ENCODE measurements at places on chromosomes 16 and 17.

- no peak for DNase-seq
These were observed 20.7 kb upstream of the C16orf78 start for GRCh38 chr16:49352892-49353291.

GRCh38 chr16:38941-39892 lies 14.2 kb downstream of the POLR3K start:
- DNase-seq = no peak

DNA sequence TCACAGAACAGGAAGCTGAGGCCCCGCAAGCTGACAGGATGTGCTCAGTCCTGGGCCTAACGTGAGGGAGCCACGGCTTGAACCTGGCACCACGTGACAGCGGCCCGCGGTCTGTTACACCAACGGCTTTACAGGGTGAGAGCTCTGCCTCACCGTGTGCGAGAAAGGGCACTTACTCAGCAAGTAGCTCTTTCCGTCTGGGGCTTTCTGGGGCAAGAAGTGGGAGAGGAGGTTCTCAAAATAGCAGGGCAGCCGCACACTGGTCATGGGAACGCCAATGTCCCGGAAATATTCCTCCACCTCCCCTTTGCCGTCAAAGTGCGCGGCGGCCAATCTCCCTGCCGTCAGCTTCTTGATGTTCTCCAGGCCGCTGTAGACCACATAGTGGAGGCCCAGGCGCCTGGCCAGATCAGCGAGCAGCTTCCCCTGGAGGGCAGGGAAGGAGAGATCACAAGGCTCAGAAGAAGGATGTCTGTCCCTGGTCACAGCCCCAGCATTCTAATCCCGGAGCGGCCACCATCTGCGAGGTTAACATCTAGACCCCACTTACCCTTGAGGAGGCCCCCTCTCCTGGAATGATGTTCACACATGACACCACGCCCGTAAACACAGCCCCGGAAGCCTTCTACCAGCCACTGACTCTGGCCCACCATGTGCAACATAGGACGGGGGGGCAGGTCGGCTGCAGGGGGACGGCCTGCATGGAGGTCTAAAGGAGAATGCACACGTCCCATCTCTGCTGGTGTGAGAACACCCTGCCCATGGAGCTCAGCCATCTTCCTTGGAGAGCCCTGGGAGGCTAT lies 8.2 kb downstream of the NMRAL1 start:
- no peak for DNase-seq

- DNase-seq = peak; percentile 93
These were observed 756 bp downstream of the TAX1BP3 start for GRCh38 chr17:3667366-3668278.

DNA sequence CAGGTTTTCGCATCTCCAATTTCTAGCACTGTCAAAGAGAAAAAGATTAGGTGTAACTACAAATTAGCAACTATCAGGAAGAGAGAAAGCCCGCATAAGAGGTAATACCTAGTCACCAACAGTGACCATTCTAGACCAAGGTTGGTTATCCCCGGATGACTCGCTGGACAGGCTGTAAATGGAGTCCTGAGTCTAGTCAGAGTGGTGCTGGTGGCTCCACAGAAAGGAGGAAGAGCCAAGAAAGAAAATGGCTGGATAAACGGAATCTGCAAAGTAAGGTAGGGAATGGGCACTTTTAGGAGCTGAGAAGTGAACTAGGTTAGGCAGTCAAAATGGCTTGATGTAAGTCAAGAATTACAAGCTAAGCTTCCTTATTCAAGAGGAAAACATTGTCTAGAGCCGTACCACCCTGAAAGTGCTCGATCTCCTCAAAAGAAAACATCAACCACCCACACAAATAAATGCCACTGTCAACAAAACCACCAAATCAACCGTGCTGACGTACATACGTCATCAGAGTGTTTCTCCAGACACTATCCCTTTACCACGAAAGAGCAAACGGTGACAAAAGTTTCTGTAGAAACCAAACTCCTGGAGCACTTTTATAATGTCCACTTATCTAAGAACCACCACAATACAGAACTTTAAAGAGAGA lies 2.2 kb downstream of the GSPT1 start:
- no peak for DNase-seq

DNA sequence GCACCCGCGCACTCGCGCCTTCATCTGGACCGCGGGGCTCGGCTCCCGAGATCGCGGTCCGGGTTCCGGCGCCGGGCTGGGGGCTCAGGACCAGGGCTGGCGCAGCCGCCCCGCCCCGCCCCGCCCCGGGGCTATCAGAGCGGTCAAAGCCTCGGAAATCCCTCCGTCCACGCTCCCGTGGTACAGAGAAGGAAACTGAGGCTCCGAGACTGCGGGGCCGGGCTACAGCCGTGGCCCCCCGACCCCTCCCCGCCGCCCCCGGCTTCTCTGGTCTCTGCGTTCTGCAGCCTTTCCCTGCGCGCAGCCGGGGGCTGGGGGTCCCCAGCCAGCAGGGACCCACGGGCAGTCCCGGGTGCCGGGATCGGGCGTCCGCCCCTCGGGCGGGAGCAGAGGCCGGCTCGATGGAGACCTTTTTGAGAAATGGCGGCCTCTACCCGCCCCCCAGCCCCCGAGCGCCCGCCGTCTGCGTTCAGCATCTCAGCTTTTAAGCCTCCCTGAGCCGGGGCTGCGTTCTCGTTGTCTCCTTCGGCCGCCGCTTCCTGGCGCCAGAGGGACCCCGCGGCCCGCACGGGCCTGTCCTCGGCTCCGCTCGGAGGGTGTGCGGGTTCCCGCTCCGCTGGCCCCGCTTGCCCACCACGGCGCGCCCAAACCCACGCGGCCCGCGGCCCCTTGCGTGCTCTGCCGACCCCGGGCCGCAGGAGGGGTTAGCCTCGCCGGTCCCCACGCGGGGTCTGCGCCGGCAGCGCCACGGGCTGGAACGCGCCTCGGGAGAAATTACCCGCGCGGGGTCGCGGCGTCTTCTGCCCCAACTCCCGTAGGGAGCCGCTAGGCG lies 1.5 kb upstream of the NPTX1 start:
- DNase-seq = no peak

GRCh38 chr16:88966986-88967829 lies 9.8 kb downstream of the CBFA2T3 start:
- no peak for DNase-seq

GRCh38 chr17:3921502-3922319 lies 5.4 kb upstream of the P2RX1 start:
- no peak for DNase-seq

- DNase-seq = peak; percentile 87
These were observed 9.0 kb downstream of the VPS9D1 start for GRCh38 chr16:89711601-89712273.

GRCh38 chr17:27456681-27457359 lies 572 bp downstream of the KSR1 start:
- no peak for DNase-seq

DNA sequence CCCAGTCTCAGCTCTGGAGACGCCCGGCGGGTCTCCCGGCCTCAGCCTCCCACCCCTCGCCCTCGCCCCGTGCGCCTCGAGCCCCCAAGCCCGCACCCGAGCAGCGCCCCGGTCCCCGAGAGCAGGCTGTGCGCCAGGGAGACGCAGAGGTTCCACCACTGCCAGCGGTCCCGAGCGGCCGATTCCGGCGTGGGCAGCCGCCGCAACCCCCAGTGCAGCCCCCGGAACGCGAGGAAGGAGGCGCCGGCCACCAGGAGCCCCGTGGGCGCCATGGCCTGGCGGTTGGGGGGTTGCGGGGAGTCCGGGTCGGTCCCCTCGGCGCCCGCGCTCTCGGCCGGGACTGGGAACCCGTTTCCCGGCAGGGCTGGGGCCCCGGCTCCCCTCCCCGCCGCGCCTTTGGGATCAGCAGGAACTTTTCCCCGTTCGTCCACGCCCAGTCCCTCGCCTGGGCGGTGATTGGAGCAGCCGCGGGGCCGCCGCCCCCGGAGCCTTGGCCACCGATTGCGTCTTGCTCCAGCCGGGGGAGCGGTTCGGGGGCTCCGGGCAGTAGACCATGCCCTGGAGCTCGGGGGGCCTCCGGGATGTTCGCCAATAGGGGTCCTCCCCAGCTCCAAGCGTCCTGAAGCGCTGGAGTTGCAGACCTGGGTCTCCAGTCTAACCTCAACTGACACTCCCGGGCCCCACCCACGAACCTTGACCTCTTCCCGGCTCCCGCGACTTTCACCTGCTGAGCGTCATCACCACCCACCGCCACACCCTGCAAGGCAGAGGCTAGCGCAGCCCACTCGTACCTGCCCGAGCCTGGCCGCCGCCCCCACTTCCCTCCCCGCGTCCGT lies at the start of gene TLCD2:
TSS of gene TLCD2 (minus strand) at position 407 of the 836 bp plus-strand sequence. CDS start at position 272, 135 bp downstream.
- DNase-seq = peak; percentile 79

DNA sequence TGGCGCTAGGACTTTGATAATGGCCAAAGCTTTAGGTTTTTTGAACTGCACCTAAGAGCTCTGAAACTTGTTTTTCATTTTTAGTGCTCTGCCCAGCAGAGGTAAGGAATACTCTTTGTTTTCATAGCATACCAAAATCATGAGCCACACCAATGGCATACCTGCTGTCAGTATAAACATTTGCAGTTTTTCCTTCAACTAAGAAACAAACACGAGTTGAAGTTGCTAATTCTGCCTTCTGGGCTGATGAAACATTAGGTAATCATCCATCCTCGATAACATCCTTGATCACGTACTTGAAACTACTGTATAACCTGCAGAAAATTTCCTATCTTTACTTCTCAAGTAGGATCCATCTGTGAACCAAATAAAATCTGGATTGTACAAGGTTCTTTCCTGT lies 20.6 kb upstream of the B4GALNT2 start:
- DNase-seq = no peak

DNA sequence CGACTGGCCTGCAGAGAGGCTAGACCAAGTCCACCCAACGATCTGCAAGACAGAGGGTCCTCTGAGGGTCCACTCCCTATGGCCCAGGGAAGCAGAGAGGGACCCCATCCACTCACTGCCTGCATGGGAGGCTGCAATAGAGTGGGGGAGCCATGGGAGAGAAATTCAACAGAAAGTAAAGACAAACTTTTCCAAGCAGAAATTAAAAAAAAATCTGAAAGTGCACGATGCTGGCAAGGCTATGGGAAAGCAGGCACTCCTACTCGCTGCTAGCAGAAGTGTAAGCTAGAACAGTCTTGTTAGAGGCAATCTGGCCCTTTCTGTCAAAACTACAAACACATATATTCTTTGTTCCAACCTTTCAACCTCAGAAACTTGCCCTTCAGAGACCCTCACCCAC lies 85.4 kb downstream of the GAS7 start:
- DNase-seq = no peak

GRCh38 chr16:4859900-4860255 lies 12.6 kb downstream of the UBN1 start:
- DNase-seq = no peak

DNA sequence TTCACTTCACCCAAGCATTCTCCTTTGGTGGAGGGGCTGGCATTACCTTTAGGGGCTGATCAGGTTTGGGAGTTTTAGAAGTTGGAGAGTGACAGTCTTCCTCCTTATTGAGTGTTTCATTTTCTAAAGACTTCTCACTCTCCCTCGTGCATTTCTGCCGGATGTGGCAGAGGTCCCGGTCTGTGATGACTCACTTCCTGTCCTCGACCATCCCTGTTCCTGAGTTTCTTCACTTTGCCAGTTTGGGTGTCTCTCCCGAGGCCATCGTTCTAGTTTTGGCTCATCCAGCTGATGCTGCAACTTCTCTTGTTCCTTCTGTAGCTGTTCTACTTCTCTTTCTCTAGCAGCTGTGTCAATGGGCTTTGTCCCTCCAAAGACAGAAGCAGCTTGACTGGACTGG lies 104.3 kb downstream of the PHKB start:
- DNase-seq = no peak

DNA sequence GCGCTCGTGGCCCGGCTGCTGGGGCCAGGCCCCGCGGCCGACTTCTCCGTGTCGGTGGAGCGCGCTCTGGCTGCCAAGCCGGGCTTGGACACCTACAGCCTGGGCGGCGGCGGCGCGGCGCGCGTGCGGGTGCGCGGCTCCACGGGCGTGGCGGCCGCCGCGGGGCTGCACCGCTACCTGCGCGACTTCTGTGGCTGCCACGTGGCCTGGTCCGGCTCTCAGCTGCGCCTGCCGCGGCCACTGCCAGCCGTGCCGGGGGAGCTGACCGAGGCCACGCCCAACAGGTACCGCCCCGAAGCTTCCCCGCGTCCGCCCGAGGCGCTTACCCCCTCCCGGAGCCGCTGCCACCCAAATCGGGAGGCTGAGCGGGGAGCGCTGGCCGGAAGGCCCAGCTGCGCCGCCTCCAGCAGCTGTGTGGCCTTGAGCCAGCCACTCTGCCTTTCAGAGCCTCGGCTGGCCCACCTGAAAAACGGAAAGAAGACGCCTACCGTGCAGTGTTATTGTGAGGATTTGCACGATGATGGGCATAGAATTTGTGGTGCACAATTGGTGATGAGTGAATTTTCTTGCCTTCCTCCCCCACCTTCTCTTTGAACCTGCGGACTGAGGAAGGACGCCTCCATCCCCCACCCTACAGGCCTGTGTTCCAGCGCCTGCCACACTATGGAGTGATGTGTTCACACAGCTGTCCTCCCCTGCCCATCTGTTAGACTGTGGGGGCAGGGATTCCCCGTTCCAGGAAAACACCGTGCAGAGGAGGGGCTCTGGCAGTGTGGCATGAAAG lies 523 bp downstream of the NAGLU start:
- peak; percentile 83 for DNase-seq

GRCh38 chr17:8862213-8863056 lies 5.0 kb downstream of the PIK3R6 start:
- no peak for DNase-seq

DNA sequence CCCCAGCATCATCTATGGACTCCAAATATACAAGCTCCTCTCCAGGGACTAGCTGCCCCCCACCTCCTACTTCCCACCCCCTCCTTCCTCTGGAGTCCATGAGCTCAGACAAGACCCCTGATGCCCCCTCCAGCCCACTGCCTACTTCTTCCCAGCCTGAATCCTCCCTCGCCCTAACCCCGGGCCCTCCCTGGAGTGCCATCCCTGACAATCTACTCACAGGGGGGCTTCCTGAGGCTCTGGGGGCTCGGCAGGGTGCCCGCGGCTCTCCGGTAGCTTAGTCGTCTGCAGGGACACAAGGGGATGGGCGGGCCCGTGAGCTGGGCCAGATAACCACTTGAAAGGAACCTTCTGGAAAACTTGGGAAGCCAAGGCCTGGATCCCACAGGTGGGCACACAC lies 15.1 kb downstream of the MPP3 start:
- no peak for DNase-seq

DNA sequence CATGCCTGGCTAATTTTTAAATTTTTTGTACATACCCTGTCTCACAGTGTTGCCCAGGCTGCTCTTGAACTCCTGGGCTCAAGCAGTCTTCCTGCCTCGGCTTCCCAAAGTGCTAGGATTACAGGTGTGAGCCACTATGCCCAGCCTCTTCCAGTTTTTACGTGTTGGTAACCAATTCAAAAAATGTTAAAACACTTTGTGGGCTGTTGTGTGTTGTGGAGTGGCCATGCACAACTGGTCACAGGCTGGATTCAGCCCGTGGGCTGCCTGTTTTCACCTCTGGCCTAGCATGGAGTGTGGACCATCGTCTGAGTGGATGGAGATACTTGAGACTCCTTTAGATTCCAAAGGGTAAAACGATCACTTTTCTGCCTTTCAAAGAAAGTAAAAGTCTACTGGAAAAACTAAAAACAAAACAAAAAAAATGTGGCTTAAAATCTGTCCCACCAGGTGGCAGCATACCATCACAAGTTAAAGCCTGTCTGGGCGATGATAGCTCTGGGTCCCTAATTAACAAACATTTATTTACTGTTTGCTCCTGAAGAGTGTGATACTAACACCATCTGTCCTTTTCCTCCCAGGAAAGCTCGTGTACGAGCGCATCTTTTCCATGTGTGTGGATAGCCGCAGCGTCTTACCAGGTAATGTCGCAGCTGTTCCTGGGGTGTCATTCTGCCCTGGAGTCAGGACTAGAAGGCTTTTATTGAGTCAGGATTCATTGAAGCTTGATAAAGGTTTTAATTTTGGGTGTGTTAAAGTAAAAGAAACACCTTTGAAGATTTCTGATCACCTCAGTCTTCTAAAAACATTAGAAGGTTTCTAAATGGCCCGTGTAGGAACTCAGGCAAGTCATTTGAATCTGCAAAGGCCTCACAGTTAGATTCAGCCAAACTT lies 45.8 kb downstream of the VPS35L start:
- no peak for DNase-seq

Measured in RWPE2 (cell line).